ENCODE measurements at places on chromosomes 7 and 10. TPM values are rescaled to one million over a fixed set of nuclear protein-coding genes. Genes with fewer than 3 reads are reported as not detected.
A peak's percentile ranks its signal among the peaks of the same experiment; 100 is the strongest.

CCDC136 gene
- total RNA-seq = 2.4 TPM

DNA sequence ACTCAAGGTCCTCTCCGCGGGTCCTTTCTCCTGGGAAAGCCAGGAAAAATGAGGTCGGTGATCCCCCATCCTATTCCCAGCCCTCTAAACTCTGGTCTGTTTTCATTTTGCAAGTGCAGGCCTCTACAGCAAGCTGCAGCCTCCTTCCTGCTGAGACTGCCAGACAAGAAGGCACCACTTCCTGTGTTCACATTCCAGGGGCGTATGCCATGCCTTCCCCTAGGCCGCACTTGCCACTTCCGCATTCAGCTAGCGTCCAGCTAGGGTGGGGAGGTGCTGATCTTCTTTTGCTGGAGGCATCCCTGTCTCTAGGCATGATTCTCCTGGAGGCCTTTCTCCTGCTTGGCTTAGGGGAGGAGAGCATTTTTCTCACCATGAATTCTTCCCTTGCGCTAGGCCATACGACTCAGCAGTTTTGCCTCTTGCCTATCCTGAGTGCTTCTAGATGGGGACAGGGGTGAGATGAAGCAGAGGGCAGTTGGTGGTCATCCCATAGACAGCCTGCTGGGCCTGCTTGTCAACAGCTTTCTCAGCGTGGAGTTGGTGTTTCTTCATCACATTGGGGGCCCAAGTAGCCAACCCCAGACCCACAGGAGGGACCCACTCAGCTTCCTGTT, 328.9 kb downstream of the RPS24 start:
- DNase-seq = no peak

DNA sequence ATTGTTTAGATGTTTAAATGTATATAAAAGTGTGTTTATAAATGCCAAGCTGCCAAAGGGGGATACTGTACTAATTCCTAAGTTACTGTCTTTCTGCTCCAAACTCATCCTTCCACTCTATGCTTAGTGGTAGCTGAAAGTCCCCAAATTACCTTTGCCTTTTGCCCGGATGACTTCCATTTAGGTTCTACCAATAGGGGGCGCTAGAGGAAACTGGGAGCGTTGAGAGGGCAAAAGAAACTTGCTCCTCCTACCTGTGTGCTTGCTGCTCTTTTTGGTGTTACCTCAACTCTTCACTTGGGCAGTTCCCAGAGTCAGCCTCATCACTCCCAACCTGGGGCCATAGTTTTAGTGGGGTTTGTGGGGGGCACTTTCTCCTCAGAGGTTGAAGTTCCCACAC, 5.9 kb upstream of the OR2A25 start:
- no peak for DNase-seq

CYP2C19 gene
- 0.50 TPM for total RNA-seq

ABCA13 gene
- total RNA-seq = 0.16 TPM

- no peak for DNase-seq
These were observed 10.3 kb downstream of the PODXL start for GRCh38 chr7:131546126-131546525.

GRCh38 chr10:80579181-80579763, 41.6 kb downstream of the SH2D4B start:
- DNase-seq = no peak

NXPH1 gene
- not detected for total RNA-seq

DNA sequence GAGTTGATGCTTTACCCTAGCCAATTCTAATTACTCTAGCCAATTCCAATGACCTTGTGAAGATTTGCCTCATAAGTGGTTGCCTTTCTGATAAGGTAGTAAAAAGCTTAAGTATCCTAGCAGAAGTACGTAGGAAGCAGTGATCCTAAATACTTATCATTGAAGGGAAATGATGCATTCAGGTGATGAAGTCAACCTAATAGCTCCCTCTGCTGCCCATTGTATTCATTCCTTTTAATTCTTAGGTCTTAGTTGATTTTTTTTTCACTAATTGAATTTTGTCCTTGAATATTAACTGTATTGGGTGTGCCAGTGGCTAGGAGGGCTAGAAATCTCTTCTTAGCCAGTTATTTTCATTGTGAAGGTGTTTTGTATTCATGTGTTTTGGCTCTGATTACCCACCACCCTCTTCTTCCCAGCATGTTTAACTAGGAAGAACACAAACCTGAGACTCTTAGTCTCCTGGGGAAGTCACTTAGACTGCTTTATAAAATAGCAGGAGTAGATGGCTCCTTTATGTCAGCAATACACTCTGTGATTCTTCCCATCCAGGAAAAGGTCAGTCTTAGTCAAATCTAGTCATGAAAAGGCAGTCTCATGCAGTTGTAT, 46.3 kb downstream of the PLEKHA8 start:
- DNase-seq = no peak

CTNNA3 gene
- total RNA-seq = 1.3 TPM

GRCh38 chr7:134450294-134451000, 8.5 kb downstream of the AKR1B1 start:
- DNase-seq = no peak

TAS2R41 gene
- not detected for total RNA-seq

- no peak for DNase-seq
These were observed 1377.8 kb upstream of the LRRTM3 start for GRCh38 chr10:65548001-65548400.

H2BK1 gene
- total RNA-seq = not detected

DNA sequence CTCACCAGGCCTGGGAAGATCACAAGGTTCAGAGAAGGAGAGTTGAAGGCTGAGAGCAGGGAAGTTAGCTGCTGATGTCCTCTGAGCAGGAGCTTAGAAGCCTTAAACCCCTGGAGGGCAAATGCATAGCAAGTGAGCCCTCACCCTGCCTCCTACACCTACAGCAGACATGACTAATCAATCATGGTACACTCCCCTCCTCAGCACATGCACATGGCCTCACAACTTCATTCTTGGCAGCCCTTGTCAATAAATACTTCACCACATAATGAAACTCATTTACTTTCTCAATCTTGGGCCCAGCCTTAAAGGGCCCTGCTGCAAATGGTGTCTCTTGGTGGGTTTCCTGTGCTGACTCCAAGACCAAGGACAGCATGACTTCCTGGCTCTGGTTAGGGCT, 12.9 kb downstream of the MMRN2 start:
- no peak for DNase-seq

- no peak for DNase-seq
These were observed 10.4 kb upstream of the SP8 start for GRCh38 chr7:20797042-20797461.

DNA sequence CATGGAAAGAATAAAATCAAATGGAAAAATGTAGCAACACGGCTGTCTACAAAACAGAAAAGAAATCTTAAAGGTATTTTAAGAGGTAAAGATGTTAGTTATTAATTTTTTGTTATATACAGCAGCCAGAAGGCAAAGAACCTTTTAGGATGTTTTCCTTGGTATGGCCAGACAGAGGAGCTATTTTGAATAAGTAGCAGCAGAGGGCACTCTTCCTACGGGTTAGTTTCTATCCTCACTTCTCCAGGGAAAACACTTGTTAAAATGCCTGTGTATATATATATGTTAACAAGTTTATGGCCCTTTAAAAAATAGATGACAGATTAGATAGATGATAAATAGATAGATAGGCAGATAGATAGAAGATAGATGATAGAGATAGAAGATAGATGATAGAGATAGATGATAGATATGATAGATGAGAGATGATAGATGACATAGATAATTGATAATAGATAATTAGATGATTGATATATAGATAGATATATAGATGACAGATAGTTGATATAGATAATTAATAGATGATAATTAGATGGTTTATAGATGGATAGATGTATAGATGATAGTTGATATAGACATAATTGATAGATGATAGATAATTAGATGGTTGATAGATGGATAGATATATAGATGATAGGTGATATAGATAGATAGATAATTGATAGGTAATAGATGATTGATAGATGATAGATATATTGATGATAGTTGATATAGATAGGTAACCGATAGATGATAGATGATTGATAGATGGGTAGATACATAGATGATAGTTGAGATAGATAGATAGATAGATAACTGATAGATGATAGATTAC, 57.8 kb upstream of the WIPF3 start:
- DNase-seq = no peak

SMKR1 gene
- not detected for total RNA-seq

DNA sequence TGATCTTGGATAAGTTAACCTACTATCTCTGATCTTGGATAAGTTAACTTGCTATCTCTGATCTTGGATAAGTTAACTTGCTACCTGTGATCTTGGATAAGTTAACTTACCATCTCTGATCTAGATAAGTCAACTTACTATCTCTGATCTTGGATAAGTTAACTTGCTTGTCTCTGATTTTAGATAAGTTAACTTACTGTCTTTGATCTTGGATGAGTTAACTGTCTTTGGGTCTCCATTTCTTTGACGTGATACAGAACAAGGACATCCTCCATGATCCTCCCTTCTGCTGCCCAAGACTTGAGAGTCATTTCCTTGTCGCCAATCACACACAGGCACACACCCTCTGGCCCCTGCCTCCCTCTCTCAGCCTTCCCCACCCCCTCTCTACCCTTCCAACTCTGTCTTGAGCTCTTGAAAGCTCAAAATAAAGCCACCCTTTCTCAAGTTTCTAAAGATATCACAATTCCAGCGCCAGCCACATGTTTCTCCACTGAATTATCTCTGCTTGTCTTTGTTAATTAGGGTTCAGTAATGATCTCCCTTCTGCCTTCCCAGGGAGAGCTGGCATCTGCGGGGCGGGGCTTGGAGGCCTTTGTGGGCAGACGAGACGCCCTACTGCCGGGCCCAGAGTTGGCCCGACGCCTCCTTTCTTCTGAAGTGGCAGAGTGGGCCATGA, 85.1 kb upstream of the GTF2I start:
- no peak for DNase-seq

- DNase-seq = no peak
These were observed 117.3 kb downstream of the SVIL start for GRCh38 chr10:29517352-29517923.

CPA5 gene
- total RNA-seq = not detected

GRCh38 chr7:44264221-44264931, 61.0 kb downstream of the CAMK2B start:
- no peak for DNase-seq

- no peak for DNase-seq
These were observed 23.5 kb downstream of the CREB5 start for GRCh38 chr7:28435732-28436378.

DNA sequence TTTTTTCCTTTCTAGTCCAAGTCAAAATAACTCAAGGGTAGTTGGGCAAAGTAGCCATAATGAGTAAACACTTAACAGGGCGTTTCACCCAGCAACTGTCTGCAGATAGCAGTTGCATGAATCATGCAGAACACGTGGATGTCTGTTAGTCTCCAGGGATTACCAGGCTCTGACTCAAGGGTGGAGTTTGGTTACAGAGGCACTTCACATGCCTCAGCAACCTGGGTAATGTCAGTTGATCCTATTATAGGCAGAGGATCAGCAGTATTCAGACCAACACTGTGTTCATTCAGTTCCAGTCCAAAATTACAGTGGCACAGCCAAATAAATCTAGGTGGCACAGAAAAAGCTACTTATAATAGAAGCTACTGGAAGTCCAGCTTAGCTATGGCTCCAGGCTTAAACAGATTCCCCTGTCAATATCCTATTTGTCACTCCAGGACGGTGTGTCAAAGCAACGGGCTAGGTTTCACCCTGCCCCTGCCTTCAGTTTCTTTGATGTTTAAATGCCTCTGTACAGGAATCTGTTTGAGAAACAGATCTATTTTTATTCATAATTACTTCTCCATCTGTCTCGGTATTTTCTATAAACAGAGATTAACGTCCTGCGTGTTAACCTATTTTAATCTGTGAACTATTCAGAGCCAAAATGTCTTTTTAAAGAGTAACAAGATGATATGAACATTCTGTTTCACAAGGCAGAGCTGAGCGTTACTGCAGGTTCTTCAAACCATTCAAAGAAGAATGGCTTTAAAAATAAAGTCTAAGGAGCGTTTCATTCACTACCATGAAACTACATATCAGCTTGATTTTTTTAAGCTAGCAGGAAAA, 162.6 kb upstream of the AKR1E2 start:
- peak; percentile 41 for DNase-seq

- DNase-seq = peak; percentile 29
These were observed 57.3 kb downstream of the NRP1 start for GRCh38 chr10:33277135-33277536.

- no peak for DNase-seq
These were observed 7.1 kb downstream of the CHST3 start for GRCh38 chr10:71971311-71971731.

OLAH gene
- total RNA-seq = 4.0 TPM

DNA sequence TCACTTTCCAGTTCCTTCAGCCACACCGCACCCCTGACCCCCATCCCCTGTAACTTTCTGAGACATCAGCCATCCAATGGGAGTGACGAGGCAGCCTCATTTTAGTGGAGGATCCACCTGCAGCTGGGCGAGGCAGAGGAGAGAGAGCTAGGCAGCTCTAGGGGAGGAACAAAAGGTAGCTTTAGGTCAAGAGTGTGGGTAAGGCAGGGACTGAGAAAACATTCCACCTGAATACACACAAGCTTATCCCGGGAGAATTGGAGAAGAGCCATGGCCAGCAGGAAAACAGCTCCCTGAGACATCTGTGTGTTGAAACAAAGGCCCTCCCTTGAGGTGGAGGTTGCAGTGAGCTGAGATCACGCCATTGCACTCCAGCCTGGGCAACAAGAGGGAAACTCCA, 6.7 kb upstream of the KLRG2 start:
- DNase-seq = no peak

DNA sequence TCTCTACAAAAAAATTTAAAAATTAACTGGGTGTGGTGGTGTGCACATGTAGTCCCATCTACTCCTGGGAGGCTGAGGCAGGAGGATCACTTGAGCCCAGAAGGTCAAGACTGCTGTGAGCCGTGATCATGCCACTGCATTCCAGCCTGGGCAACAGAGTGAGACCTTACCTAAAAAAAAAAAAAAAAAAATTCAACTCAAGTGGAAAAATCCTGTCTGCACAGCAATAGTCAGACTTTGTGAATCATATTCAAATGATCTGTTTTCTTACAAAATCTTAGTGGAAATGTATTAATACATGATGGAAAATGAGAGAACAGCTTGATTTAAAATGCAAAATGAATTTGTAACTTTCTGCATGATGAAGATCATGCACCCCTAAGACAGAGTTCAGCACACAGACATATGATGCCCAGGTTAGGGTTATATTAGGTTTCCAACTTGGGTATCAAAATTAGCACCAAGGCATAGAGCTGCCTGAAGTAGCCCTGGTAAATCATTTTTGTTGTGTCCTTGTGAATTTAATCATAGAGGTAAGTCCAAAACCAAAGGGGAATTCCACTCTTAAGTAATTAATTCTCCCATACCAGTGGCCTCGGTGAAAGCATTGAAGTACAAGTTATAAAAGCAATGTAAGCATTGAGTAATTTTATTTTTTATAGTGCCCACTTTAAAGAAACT, 93.8 kb downstream of the ADD3 start:
- no peak for DNase-seq

- DNase-seq = no peak
These were observed 568 bp downstream of the PRSS2 start for GRCh38 chr7:142771353-142771723.

DNA sequence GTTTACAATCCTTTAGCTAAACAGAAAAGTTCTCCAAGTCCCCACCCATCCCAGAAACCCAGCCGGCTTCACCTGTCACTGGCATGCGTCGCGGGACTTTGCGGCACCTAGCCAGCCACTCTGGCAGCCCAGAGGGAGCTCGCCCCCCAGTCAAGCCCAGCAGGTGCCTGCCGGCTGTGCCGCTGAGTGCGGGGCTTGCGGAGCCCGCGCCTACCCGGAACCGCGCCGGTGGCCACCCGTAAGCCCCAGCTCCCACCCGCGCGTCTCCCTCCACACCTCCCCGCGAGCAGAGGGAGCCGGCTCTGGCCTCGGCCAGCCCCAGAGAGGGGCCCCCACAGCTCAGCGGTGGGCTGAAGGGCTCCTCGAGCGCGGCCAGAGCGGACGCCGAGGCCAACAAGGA, 446.1 kb downstream of the GRM8 start:
- no peak for DNase-seq

GRCh38 chr7:23332193-23332592, 33.1 kb downstream of the MALSU1 start:
- no peak for DNase-seq
